CD4-positive, alpha-beta memory T cell (primary cell): ENCODE measurements at places on chromosomes 12 and 14.

GRCh38 chr12:123115409-123116121 lies 35.3 kb downstream of the PITPNM2 start:
- DNase-seq = no peak

GRCh38 chr12:127781336-127781735 lies 485.6 kb upstream of the TMEM132C start:
- no peak for DNase-seq

DNA sequence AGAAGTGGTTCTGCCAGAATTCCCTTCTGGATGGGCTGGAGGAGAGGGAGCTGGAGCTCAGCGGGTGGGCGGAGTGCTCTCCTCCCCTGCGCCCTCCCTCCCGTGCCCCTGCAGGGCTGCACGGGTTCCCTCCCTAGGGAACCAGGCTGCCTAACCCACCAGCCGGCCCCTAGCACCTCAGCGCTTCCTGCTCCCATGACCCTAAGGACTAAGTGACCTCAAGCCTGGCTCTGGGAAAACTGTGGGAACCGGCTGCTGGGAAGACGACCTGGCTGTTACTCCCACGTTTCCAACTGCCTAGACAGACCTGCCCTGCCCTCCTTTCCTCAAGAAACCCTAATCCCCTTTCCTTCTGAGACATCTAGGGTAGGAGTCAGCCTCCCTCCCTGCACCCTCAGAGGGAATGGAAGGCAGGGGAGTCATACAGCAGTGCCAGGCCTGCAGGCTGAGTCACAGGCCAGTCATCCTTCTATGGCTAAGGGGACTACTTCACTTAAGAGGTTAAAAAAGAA lies 31.5 kb downstream of the SLC6A12 start:
- DNase-seq = no peak

GRCh38 chr14:36521598-36522345 lies 1.7 kb upstream of the NKX2-1 start:
- no peak for DNase-seq

DNA sequence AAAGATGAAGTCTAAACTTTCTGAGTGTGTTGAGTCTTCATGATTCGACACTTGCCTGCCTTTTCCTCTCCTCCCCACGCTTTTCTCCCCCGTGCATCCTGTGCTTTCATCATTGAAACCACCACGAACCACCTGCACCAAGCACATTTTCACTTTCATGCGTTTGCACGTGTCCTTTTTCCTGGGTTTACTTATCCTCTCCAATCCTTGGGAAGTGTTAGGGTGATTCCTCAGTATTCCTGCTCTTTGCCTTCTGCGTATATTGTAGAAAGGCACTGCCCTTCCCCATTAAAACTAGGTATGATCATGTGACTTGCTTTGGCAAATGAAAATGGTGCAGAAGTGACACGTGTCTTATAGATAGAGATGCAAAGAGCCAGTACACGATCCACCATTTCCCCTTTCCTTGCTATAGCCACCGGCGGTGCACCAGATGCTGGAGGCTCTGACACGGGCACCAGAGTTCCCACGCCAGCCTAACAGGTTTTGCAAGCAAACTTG lies 106.6 kb downstream of the BRMS1L start:
- DNase-seq = peak; percentile 47

- DNase-seq = no peak
These were observed 51.0 kb upstream of the CRADD start for GRCh38 chr12:93626160-93626559.

DNA sequence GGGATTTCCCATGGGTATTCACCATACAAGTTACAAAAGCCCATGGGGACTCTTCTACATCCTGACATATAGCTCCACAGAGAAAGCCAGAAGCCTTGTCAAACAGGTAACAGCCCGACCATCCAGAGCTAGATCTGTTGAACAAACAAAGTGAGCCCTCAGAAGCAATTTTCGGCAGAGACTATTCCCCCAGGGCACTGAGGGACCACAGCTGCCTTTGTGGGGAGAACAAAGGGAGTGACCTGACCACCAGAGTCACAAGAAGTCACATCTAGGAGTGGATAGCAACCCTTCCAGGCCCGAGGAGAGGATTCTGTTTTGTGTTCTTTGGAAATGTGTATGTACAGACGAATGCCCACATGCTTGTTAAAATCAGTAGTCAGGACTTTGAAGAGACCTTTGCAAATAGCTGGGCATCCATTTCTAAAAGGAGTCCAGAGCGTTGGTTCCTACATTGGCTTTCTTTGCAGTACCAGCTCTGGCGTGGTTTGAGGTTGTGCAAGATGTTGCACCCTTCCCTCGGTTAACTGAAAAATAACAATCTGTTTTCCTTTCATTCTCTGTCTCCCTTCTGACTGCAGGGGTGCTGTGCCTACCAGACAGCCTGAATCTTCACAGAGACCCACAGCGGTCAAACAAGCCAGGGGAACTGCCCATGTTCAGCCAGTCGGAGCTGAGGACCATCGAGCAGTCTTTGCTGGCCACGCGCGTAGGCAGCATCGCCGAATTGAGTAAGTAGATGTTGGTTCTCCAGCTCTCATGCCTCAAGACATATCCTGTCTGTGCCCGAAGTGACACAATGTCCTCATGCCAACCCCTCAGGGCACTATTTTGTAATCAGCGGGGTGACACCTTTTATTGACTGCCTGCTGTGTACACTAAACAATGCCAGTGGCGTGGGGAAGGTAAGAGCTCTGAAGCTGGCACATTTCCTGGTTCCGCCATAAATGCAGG lies 165.4 kb upstream of the PWP1 start:
- DNase-seq = no peak
